ENCODE measurements at places on chromosomes 5 and 9.

DNA sequence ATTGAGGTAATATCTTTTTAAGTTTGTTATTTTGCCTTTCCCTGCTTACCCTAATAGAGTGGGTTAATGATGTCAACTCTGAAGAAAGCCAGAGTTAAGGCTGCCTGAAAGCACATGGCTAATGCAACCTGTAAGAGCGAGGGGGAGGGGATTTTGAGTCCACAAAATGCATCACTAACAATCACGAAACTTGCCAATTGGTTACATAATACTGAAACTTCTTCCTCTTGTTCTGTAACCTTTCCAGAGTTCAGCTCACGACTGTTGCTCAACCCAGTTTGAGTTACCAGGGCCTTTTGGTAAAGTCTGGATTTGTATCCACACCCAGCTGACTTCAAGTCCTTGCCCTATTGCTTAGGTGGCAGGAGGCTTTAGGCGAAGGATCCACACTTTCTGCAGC lies 308.8 kb downstream of the EFNA5 start:
- DNase-seq = no peak

DNA sequence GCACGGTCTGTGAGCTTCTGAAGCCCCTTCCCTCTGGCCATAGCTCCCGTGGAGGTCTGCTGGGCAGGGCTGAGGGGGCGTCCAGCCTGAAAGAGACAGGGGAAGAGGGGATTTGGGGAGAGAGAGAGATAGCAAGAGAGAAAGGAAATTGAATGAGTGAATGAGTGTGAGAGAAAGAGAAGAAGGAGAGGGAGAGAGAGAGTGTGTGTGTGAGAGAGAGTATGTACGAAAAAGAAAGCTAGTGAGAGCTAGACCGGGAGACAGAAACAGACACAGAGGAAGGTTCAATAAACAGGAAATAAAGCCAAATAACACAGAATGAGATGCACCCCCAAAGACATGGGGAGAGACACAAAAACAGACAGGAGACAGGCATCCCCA lies 37.4 kb downstream of the PAX5 start:
- no peak for DNase-seq

DNA sequence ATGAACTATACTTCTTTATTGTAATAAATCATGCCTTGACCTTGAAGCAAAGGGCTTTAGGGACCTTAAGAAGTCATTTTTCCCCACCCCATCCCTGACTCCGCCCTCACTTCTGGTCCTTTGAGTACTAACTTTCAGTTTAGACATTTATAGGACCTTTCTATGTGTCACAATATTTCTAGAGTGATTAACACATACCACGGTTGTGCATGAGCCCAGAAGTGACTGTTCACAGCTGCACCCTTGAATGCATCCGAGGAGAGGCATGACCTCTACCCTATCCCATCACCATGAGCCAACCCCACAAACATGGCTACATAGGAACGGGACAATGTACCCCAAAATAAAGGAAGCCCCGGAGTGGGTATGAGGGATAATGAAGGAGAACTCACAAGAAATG lies 160.3 kb downstream of the HSD17B3 start:
- no peak for DNase-seq

- DNase-seq = no peak
Measured at GRCh38 chr5:154652746-154653417, 102.3 kb upstream of the LARP1 start.

DNA sequence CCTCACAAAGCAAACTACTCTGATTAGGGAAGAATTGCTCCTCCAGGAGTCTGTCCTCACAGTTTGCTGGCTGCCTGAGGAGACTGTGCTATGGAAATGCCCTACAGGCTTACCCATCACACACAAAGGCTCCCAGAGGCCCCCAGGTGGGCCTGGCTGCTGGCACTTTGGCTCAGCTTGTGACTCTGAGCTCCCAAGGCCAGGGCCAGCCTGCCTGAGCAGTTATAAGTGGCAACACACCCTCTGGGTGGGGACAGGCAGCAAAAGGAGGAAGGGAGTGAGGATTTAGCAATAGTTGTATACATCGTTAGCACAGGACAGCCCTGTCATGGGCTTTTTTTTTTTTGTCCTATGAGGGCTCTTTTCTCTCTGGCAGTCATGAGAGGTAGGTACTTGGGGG lies 103.5 kb downstream of the DAPK1 start:
- DNase-seq = no peak

GRCh38 chr9:6413365-6414246 lies 607 bp downstream of the UHRF2 start:
- DNase-seq = no peak

- no peak for DNase-seq
Measured at GRCh38 chr5:73444499-73445438, 3.8 kb downstream of the FOXD1 start.
